NB4 (cell line): ENCODE measurements at places on chromosomes 3 and 15.
A peak's percentile ranks its signal among the peaks of the same experiment; 100 is the strongest.

DNA sequence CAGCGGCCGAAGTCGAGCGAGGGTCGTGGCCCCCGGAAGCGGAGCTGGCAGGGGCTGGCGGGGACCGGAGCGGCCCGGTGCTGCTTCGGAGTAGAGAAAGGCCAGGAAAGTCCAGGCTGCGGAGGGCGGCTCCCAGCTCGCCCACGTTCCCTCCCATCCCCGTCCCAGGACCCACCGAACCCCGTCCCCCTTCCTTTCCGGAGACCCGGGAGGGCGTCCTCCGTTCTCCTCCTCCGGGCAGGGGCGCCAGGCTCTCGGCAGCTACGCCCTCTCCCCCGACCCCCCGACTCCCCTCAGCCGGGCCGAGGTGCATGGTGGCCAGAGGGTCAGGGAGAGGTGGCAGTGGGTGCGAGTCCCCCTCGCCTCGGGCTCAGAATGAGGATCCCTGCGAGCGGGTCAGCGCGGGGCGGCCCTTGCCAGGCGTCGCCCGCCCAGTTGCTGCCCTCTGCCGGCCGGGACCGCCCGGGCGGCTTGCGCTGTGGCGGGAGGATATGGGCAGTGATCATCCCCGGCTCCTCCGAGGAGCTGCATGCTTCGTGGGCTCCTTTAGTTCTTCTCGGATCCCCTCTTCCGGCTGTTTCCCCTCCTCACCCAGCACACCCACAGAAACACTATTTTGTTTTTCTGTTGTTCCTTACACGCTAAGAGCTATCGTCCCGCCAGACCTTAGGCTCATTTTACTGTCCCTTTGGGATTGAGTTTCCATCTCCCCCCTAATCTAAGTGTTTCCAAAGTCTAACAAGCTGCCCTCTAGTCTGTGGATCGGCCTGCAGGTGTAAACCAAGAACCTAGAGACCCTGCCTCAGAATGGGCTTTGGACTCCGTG, 744 bp upstream of the ALDH1A2 start:
- peak; percentile 35 for DNase-seq

DNA sequence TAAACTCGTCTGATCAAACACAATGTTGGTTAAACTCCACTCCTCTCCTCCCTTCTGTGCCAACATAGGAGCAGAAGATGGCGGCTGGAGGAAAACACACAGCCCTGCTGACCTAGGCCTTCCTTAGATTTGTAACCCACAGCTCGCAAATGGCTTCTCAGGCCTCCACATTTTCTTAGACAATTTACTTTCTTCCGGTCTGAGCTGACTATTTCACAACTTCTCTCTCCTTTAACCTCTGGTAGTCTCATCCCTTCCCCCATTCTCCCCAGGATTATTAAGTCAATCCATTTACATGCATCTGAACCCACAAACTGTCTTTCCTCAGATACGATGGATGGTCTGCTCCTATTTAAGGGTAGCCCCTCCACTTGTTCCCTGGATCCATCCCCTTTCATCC, 25.7 kb upstream of the ULK4 start:
- peak; percentile 71 for DNase-seq

GRCh38 chr3:146164971-146165769, 4.2 kb upstream of the PLOD2 start:
- DNase-seq, result no peak

GRCh38 chr3:51642462-51642861, 28.6 kb upstream of the TEX264 start:
- peak; percentile 80 for DNase-seq

DNA sequence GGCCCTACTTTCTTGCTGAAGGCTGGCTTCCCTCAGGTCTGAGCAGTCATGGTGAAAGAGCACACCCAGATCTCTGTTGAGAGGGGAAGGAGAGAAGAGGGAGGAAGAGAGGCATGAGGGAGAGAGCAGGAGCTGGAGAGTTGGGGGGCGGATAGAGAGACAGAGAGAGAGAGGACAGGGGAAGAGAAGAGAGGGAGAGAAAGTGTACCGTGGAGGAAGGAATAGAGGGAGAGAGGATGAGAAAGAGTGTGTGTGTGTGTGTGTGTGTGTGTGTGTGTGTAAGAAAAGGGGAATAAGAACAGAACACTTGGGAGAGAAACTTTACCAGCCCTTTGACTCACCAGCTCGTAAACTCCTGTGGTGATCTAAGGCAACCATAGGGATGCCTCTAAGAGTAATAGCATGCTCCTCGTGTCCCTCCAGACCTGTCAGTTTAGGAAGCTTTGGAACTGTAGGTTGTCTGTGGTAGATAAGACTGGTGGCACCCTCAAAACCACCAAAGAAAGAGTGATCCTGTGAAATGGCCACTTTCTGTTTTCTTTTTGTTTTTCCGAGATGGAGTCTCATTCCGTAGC, 18.2 kb downstream of the ZNF592 start:
- DNase-seq, result peak; percentile 95

DNA sequence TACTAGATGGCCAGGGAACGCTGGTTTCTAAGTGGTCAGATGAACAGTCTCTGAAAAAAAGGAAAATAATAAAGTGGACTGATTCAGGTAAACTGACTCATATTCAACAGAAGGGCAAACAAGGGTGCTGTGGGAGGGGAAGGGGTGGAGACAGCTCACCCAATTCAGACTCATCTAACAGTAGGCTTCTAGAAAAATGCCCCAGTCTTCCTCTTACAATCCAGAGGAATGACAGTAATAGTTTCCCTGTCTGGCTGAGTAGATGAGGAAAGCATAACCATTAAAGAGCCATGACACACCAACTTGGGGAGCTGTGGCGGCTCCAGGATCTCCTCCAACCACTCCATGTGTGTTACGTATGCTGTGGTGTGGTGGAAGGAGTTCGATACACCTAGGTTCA, 231.4 kb upstream of the UMPS start:
- no peak for DNase-seq
